Hematopoietic multipotent progenitor cell treated with erythropoietin and hydrocortisone succinate and interleukin-3 and kit ligand, for 4 days (in vitro differentiated cells): ENCODE measurements at places on chromosomes 2 and 18.

- no peak for DNase-seq
Observed at GRCh38 chr2:78486565-78486964, 538.9 kb upstream of the REG3G start.

- peak; percentile 25 for DNase-seq
Observed at GRCh38 chr18:22559414-22560274, 141.9 kb upstream of the CTAGE1 start.

DNA sequence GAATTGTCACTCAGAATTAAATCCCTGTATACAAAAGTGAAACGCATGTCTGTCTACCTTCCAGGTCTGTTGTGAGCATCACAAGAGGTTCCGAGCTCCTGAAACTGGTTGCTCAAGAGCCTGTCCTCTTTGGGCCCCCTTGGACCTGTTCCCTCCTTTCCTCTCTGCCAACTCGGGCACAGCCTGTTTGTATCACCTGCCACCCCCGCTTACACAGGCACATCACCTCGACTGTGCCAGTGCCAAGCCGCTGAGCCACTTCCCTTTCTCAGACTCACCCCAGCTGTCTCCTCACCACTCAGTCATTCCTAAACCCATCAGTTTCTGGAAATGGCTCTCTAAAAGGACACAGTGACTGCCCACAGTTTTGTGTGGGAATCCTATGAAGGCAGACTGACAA is 3.1 kb downstream of the EFR3B start:
- DNase-seq = no peak

- no peak for DNase-seq
Observed at GRCh38 chr2:103445347-103445746, 683.5 kb downstream of the TMEM182 start.

DNA sequence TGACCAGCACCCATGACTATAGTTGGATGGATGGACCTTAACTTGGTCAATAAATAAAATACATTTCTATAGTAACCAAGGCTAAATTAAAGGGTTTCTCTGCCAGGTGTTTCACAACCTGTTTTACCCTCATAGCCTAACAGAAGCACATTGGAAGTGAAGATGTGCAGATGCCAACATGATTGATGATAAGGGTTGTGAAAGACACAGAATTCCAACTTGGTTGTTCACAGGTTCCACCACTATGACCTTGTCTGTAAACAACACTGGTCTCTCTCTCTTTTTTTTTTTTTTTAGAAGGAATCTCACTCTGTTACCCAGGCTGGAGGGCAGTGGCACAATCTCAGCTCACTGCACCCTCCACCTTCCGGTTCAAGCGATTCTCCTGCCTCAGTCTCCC is 37.5 kb upstream of the PTH2R start:
- DNase-seq = no peak

- no peak for DNase-seq
Observed at GRCh38 chr2:9114458-9114857, 92.2 kb upstream of the ASAP2 start.

GRCh38 chr2:224155896-224156295 is 116.8 kb upstream of the SERPINE2 start:
- no peak for DNase-seq

- no peak for DNase-seq
Observed at GRCh38 chr2:134865067-134865787, 26.8 kb downstream of the ACMSD start.

DNA sequence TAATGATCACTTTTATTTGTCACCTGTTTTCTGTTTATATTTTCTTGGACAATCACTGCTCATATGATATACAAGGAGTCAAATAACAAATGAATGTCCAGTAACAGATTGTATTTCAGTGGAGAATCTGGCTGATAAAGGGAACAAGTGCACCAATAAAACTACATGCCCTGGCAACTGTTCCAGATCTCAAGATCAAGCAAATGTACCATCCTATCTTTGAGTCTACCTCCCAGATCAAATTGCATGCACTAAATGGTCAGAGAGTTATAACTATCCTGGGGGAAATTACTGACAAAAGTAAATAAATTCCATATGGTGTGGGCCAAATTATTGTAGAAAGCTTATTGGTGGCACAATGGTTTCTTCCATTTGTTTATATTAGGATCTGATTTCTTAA is 452.8 kb downstream of the MBD2 start:
- DNase-seq = no peak

GRCh38 chr2:55123851-55124269 is 73.6 kb upstream of the RTN4 start:
- no peak for DNase-seq

DNA sequence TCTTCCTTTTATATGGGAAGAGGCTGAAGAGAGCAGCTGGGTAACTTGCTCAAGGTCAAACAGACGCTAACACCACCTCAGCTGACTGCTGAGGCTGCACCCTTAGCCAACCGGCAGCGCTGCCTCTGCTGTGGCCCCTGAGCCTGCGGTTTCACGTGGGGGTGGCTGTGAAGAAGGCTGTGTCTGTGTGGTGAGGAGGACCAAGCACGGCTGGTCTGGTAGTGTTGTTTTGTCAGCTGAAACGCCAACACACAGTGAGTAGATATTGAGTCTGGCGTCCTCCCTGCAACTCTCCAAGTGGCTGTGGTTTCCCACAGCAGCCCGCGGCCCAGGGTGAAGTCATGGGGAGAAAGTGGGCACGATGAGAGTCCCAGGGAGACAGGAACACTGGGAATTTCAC is 69.6 kb downstream of the THNSL2 start:
- DNase-seq = no peak

DNA sequence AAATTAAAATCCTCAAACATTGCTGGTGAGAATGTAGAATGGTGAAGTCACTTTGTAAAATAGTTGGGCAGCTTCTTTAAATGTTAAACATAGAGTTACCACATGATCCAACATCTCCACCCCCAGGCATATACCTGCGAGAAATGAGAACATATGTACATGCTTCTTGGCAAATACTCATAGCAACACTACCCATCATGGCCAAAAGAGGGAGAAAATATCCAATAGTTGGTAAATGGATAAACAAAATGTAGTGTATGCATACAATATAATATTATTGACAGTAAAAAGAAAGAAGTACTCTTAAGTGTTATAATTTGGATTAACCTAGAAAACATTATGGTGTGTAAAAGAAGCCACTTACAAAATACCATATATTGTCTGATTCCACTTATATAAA is 185.9 kb downstream of the CDH7 start:
- DNase-seq = no peak

- DNase-seq = no peak
Observed at GRCh38 chr2:137228566-137228965, 463.2 kb downstream of the THSD7B start.

DNA sequence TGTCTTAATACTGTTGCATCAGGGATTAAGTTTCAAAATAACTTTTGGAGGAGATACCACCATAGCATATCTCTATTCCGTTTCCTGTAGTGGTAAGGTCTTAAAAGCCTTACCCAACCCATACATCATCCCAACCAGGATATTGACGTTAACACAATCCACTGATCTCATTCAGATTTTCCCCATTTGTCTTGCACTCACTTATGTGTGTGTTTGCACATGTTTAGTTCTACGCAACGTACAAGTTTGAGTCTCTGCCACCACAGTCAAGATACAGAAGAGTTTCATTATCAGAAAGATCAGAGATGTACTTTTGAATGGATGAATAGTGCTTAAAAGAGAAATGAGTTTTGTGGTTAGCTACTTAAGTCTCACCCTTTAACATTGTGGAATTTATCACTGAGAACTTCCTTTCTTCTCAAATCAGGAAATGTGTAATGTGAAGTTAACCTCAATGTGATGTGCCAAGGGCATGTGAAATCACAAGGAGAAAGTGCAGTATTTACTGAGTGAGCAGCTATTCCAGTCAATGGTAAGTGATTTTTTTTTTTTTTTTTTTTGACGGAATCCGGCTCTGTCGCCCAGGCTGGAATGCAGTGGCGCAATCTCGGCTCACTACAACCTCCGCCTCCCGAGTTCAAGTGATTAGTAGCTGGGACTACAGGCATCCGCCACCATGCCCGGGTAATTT is 69.2 kb upstream of the EPHA4 start:
- DNase-seq = peak; percentile 53

GRCh38 chr2:216845426-216845825 is 14.4 kb downstream of the TNP1 start:
- DNase-seq = no peak

DNA sequence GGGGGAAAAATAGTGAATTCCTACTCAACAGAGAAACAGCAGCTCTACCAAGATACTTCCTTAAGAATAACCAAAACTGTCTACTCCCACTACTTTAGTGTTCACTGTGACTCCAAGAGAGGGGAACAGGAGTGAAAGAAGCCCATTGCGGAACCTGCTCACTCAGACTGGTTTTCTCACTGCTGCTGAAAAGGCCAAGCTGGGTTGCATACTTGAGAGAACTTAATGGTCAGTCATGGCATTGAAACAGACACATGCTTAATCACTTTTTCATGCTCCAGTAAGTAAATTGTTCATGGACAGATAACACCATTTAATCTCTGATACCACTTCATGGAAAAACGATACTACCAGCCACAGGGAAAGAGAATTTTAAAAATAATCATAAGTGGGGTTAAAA is 35.7 kb upstream of the SLC8A1 start:
- no peak for DNase-seq

DNA sequence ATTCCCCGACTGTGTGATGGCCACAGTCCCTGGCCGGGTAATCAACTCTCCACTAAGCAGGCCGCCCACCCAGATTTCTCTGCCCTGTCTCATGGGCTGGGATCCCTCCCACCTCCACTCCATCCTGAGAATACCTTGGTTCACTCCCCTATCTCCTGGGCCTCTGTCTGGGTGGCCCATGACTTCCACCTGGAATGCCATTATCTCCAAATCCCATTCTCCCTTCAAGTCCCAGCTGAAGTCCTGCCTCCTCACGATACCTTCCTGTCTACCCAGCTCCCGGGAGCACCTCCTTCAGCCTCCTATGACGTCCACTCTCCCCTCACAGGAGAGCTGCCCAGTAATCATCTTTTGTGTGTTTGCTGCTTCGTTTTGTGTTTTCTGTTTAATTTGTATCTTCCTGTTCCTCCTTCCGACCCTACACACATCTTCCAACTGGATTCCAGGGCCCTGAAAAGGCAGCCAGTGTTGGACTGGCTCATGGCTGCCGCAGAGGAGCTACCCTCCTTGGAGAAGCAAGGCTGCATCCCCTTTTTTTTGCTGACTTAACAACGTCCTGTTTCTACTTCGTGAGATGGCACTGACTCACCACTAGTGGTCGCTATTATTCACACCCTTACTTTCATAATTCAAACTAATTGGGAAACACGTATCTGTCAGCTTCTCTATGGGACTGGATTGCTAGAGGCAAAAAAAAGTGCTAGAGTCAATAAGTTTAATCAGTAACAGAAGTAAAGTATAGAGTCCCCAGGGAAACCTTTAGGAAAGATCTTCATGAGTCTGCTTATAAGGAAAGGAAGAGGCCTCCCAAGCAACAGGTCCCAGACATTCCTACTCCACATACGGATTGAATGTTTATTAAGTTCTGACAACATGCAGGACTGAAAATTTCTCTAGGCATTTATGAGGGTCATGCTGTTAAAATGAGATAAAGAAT is 171.9 kb upstream of the GATA6 start:
- DNase-seq = peak; percentile 78

- DNase-seq = no peak
Observed at GRCh38 chr18:61047794-61048193, 285.4 kb upstream of the CDH20 start.

DNA sequence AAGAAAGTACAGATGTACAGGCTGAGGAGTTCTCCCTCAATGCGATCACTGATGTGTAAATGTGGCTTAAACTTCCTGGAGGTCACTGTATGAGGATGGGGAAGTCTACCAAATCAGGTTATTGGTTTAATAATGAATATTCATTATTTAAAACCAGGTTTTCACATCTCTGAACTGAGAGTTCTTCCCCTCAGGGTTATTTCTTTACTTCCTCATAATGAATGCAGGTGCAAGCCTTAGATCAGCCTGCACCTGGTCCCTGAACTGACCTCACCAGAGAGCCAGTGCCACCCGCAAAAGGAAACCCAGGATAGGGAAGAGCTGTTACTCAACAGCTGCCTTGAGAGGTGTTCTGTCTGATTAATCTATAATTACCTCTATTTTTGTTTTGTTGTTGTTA is 369.0 kb downstream of the EPHA4 start:
- peak; percentile 2 for DNase-seq

- DNase-seq = peak; percentile 71
Observed at GRCh38 chr2:39796134-39796533, 17.1 kb upstream of the THUMPD2 start.

GRCh38 chr2:236781933-236782816 is 212.6 kb downstream of the ACKR3 start:
- no peak for DNase-seq

DNA sequence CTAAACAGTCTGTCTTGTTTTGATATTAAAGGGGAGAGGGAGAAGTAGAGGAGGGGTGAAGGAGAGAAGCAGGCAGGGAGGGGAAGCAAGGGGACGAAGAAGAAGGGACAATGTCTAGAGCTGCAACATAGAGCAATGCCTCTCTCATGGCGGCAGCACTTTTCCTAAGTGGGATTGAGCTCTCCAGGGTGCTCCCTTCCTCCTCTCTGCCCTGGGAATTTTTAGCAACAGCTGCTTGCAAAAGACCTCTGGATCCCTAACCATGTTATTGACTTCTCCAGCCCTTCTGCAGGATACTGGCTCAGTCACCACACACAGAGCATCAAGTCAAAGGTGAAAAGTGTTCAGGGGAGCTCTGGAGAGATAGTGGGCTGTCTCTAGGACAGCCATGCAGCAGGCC is 734.9 kb downstream of the EPHA4 start:
- no peak for DNase-seq

DNA sequence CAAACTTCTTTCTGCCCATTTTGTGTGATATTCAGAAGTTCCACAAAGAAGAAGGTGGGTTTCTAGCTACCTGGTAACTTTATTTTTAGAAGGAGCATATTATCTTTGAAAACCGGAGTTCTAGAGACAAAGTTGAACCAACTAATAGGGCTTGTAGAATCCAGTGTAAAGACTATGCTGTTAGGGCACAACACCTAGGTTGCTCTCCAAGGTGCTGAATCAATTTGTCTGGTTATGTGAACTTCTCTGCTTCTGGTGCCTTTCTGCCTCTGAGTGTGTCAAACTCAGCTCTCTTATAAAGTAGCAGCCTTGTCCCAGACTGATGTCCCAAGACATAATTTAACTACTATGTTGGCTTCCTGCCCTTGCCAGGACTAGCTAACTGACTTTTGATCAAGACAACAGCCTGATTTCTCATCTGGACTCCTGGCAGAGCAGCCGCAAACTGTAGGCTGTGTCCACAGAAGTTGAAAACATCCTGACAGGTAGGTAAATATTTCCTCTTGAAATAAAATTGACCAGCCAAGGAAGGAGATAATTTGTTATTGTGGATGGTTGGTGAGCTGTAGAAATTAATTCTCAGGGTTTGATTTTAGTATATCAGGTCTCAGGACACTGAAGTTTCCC is 119.4 kb downstream of the CYRIA start:
- DNase-seq = peak; percentile 84

GRCh38 chr18:41466436-41467160 is 488.4 kb upstream of the PIK3C3 start:
- DNase-seq = no peak

- DNase-seq = no peak
Observed at GRCh38 chr2:102206666-102207341, 20.0 kb downstream of the IL1RL2 start.

- peak; percentile 78 for DNase-seq
Observed at GRCh38 chr18:3526421-3527354, 76.7 kb downstream of the TGIF1 start.
